Cortex of kidney (tissue), 1 donor: ENCODE measurements at places on chromosomes 6 and 20.

DNA sequence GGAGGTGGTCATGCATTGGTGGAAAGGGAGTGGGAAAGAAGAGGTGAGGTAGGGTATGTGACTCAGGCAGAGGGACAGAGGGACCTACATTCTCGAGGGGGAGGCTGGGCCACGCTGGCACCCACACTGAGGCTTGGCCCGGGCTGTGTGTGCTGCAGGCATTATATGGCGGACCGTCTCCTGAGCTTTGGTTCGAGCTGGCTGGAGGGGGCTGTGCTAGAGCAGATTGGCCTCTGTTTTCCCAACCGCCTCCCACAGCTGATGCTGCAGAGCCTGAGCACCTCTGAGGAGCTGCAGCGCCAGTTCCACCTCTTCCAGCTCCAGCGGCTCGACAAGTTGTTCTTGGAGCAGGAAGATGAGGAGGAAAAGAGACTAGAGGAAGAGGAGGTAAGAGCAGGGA is 23.4 kb downstream of the DNPH1 start:
- DNase-seq, result no peak

DNA sequence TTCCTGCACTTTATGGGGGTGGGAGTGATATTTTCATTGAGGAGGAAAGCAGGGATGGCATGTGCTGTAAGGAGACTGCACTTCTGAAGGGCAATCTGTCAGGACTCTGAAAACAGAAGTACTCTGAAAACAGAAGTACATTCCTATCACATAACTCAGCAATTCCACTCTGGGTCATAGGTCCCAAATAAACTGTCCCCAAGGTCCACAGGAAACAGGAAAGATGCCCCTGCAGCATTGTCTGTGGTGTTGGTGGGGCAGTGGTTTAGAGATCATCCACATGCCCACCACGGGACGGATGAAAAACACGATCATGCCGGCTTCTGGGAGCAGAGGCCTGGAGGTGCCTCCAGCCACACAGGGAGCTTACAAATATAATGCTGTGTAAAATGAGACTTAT is 150.3 kb downstream of the OTOR start:
- no peak for DNase-seq

DNA sequence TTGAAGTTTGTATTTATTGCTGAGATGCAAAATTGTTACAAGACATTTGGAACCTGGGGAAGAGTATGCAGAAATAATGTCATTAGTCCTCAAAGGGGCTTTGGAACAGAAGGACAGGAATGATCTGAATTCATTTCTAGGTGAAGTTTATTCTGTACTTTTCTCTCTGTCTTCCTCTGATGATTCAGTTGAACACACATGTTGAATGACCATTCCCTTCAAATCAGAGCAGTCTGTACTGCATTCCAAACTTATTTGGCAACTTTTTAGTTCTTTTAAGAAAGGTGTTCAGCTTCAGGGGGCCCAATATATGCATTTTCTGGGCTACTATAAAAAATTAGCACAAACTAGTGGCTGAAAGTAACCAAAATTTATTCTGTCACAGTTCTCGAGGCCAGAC is 213.9 kb upstream of the LAMP5 start:
- no peak for DNase-seq

DNA sequence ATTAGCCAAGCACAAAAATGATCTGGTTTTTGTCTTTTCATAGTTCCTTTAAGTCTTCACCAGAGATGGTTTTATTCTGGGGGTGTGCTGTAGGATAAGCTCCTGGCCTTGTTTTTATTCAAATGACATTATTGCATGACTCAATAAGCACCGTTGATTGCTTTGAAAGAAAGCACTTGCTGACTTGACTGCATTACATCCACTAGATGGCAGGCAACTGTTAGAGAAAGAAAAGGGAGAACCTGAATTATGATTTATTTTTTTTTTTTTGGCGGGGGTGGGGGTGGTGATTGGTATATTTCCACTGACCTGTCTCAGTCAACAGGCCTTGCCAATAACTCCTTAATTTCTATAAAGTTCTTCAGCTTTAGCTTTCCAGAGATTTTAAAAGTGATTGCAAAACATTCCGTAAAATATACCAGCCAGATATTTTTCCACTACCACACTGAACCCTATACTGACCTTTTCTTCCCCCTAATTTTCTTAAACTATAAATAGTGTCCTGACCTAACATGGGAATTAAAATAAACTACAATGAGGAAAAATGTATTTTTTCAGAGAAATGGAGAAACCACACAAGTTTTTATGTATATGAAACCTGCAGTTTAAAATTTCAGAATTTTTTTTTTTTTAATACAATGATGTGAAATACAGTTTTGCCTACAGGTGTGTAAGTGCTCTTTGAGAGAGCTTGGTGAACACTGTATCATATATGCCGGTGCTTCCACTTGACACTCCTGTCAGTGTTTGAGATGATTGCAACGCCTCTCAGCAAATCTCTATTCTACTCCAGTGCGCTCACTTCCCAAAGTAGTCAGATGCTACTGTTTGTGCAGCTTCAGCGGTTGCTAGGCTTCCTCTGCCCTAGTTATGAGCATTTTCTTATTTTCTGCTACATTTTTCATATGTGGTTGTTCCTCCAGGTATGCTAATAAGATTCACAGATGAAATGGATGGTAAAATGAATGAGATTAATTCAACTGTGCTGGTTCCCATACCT is 274.3 kb downstream of the CD109 start:
- DNase-seq, result no peak

DNA sequence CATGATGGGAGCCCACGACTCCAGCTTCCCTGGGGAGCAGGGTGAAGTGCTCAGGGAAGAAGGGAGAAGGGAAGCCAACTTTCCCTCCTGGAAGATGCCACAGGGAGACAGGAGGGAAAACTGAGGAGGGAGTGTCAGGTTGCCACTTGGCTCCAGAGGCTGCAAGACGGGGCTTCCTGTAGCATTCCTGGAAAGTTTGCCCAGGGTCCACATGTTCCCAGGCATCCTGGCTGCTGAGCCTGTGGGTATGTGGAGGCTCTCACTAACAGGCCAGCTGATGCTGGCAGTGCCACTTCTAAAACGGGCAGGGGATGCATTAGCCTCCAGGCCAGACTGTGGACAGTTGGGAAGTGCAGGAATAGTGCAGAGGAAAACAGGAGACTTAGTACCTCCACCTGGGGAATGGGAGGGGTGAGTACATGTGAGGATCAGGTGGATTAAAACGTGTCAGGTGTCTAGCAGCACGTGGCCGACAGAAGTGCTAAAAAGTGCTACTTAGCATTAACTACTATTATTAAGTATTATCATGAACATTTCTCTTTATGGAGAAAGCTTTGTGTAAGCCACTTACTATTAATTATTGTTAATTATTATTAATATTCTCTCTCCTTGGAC is 33.2 kb downstream of the BANF2 start:
- no peak for DNase-seq
